ENCODE measurements at places on chromosomes 2 and 18.

DNA sequence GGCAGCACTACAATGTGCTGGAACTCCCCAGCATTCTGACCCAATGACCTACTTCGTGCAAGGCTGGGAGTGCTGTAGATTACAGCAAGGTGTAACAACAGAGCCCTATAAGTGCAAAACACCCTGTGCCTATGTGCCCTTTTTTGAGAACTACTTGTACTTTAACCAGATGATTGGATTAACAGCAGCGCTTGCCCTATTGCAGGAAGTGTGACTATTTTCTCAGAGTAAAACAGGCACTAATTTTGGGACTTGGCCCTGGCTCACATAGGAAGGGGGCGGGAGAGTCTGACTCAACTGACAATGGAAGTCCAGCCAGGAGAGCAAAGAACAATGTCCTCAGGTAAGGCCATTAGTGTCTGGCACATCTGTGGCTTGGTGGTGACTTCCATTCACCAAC is 35.6 kb upstream of the RNF125 start:
- DNase-seq: no peak

DNA sequence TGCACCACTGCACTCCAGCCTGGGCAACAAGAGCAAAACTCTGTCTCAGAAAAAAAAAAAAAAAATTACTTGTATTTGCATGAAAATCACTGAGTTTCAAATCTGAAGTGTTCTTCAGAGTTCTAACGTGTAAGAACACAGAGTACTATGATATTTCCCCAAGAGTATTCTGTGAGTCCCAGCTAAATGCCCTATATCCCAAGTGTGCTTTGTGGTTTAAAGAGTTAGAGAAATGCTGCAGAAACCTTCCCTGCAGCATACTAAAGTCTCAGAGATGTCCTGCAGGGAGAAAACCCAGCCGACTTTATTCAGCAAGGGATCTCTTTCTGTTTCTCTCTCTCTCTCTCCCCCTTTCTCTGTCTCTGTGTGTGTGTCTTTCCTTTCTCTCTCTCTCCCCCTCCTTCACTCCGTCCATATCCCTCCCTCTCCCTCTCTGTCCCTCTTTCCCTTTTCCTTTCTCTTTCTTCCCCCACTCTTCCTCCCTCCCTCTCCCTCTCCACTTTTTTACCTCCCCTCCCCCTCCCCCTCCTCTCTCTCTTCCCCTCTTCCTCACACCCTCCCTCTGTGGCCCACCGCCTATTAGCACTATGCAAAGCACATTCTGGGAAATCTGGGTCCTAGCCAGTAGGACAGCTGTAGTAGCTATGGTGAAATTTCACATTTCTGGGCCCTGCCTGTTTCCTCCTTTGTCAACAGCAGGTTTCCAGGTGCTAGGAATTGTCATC is 54.2 kb downstream of the ACTR2 start:
- DNase-seq: no peak

- no peak for DNase-seq
These were observed 10.2 kb upstream of the TEX261 start for GRCh38 chr2:71004857-71005256.

DNA sequence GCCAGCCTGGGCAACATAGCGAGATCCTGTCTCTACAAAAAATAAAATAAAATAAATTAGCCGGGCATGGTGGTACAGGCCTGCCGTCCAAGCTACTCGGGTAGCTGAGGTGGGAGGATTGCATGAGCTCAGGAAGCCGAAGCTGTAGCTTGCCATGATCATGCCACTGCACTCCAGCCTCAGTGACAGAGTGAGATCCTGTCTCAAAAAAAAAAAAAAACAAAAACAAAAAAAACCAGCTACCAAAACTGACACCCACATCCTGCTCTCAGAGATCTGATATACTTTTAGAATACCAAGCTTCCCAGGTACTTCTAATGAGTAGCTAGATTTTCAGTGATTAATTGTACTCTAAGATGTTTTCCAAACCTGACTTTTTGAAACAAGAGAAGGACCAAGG is 74.0 kb downstream of the TTC27 start:
- no peak for DNase-seq

DNA sequence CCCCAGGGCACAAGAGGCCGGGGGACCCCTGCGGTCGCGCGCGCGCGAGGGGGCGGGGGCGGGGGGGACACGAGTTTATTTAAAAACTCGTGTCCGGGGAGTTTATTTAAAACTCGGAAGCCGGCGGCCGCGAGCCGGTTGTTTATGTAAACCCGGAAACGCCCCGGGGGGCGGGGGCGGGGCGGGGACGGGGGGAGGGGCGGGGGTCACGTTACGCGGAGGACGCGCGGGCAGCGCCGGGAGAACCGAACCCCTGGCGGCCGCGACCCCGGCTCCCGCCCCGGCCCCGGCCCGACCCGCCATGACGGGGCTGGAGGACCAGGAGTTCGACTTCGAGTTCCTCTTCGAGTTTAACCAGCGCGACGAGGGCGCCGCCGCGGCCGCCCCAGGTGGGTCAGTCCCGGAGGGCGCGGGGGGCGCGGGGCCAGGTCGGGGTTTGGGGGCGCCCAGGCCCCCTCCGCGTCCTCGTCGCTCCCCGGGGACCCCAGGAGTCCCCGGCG is 4.4 kb downstream of the NFATC1 start:
- DNase-seq: no peak

- DNase-seq: no peak
These were observed 1549.7 kb upstream of the ACVR2A start for GRCh38 chr2:146295080-146295670.

DNA sequence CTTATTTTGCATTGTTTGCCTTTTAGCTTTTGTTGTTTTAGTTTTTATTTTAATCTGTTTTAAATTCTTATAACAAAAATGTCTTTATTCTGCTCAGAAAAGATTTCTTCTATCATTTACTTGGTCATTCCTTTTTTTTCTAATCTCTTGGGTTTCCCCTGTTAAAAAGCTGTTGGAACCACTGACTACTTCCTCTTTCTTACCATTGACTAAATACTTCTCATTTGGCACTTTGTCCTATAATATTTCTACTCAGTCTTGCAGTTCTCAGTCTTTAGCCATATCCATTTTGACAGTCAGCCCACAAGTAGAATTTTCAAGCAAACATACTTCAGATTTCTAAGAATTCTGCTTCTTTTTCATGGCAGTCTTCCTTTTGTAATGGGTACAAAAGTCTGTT is 567.2 kb downstream of the SATB2 start:
- no peak for DNase-seq

DNA sequence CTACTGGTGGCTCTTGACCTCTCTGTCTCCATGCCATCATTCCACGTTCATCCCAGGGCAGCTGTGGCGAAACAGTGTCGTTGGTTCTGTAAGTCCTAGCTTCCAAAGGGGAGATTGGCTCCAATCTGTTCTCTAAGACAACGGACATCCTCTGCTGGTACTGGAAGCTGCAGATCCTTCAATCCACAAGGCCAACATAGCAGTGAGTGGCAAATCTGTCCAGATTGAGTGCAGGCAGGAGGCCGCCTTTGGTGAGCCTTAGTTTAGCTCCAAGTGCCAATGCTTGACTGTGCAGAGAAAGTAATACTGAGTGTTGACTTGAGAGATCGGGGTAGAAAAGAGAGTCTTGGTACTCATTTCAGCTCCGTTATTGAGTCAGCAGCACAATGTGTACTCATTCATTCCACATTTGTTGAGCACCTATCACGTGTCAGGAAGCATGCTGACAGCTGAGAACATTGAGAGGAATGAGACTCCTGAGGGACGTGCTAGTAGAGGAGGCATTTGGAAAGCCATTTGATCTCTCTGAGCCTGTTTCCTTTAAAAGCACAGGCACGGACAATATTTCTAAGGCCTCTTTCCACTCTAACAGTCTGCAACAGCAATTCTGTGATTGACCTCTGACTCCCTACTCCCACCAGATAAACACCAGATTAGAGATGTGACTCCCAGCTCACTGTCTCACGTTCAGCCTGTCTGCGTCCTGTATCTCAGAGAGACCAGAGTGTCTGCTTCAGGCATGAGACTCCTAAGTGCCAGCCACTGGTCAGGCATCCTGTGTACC is 306.0 kb downstream of the CLIP4 start:
- DNase-seq: no peak

- no peak for DNase-seq
These were observed 33.0 kb downstream of the CRACDL start for GRCh38 chr2:98903064-98903355.

DNA sequence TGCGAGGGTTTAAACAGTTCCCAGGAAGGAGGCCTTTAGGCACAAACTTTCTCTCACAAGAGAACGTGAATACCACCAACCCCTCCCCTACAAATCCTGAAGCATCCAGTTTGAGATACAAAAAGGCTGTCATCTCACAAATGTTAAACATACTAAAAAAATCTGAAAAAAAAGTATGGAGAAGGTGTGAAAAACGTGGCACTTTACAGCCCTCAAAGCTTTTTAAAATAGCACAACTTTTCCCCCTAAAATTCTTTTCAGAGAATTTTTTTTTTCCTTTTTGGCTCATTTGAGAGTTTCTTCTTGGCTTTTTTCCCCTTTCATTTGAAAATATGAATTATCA is 10.1 kb downstream of the ZEB2 start:
- DNase-seq: no peak

- DNase-seq: no peak
These were observed 127.5 kb downstream of the COL4A4 start for GRCh38 chr2:227036527-227036926.

DNA sequence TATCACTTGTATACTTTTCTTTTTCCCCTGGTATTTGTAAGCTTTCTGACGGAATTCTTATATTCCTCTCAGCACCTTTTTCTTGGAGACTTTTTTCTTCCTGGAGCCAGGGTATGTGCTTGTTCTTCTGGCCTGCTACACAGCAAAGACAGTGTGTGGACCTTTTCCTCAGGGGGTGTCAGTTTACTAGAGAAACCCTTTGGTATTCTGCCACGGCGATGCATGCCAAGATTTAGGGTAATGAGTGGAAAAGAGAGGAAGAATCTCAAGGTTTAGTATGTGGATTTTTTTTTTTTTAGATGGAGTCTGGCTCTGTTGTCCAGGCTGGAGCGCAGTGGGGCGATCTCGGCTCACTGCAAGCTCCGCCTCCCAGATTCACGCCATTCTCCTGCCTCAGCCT is 152.2 kb downstream of the PHLPP1 start:
- peak; percentile 35 for DNase-seq

- DNase-seq: no peak
These were observed 39.1 kb upstream of the MC4R start for GRCh38 chr18:60411715-60412114.

DNA sequence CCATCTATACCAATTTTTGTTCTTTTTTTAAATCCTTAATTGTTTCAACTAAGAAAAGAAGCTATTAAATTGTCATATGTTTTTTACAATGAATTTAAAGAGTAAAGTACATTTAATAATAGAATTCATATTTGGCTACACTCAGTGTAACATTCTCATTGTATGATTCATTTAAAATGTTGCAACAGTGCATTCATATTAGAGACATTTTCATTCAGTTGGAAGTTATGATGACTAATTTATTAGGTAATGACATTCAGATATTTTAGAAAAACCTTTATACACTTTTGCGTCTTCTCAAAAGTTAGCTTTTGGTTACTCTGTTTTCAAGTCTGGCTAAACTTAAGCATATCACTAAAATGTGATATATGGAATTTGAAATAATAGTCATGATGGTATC is 887.5 kb upstream of the NRXN1 start:
- DNase-seq: no peak

GRCh38 chr18:64742898-64743297 is 594.0 kb upstream of the LINC00305 start:
- DNase-seq: no peak

GRCh38 chr2:64501946-64502345 is 22.2 kb upstream of the AFTPH start:
- no peak for DNase-seq

DNA sequence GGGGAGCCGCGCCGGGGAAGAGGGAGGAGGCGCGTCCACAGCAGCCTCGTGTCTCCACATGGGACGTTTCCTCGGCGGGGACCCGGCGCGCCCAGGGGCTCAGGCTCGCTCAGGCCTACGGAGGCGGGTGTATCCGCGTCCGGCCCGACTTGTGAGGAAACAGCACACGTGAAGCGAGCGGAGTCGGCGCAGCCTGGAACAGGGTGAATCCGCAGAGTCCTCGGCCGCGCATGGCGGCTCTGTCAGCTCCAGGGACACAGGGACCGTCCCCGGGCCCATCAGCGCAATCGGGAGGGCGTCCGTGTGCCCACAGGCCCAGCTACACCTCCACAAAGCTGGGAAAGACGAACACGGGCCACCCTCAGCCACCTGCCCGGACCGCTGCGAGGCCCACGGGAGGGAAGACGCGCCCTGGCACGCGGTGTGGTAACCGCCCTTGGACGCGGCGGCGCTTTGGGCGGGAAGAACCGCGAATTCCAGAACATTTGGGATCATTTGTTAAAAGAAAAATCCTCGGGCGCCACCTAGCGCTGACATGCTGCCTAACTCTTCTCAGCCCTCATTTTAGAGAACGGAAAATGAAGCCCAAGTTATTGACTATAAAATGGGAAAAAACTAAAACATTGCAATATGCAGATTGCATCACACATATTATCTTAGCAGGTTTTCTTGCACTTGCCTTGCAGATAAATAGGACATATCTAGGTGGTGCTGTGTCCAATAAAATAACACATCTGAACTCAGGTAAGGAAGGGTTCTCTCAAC is 40.4 kb downstream of the TMEM18 start:
- peak; percentile 8 for DNase-seq

DNA sequence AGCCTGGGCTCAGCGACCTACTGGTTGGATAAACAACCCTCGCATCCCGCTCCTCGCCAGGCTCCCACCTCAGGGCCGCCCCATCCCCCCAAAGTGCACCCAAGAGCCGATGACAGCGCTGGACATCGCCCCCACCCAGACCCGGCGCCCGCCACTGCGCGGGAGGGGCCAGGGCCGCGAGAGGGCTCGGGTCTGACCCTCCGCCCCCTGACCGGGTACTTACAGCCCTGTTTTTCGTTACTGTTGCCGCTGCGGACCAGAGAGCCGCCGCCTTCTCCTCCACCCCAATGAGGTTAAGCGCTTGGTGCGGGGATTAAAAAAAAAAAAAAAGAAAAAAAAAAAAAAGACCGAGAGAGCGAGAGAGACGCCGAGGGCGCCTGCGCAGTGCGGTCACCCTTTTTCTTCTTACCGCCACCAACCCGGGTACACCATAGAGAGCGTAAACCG is at the start of gene CLASP1:
CLASP1 (minus strand) TSS at position 314 of the 447 bp plus-strand sequence. CDS start 43,567 bp downstream, outside the sequence.
- no peak for DNase-seq

- no peak for DNase-seq
These were observed 5.0 kb upstream of the TMEM178A start for GRCh38 chr2:39660612-39661236.

DNA sequence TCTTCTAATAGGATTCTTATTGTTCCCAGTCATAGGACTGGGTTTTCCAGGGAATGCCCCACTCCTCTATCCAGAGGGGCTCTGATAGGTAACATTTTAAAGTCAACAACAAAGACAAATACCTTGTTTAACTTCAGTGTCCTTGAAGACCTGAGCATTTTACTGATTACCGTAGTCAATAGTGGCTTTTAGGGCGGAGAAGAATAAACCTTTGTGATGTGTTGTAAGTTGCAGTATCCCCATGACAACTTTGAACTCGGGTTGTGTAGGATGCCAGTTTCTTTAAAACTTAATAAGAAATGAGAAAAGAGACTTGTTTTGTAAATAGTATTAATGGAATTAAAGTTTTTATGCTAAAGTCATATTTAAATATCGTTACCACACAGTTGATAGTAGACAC is 6.0 kb downstream of the GATA6 start:
- DNase-seq: no peak

- DNase-seq: no peak
These were observed 3.7 kb downstream of the FTCDNL1 start for GRCh38 chr2:199847181-199847864.
